Central memory CD4-positive, alpha-beta T cell (primary cell): ENCODE measurements at places on chromosomes 16 and 17.
A peak's percentile ranks its signal among the peaks of the same experiment; 100 is the strongest.

DNA sequence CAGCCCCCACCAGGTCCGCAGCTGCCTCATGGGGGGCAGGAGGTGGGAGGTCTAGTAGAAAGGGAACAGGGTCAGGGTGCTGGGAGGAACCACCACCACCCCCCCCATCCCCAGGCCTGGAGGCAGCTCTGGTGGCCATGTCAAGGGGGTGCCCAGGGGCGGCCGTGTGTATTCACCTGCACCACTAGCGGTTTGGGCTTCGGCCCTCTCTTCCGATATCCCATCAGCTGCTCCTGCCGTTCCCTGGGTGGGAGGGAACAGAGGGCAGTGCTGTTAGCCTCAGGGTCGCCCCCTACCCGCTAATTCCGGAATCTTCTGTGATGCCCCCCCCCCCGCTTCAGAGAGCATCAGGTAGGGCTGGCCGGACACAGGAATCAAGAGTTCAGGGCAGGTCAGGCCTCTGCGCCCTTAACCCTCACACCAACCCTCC is 3.8 kb downstream of the CBX4 start:
- no peak for DNase-seq

- DNase-seq, result no peak
Measured at GRCh38 chr17:20094777-20095176, 85.6 kb downstream of the SPECC1 start.

DNA sequence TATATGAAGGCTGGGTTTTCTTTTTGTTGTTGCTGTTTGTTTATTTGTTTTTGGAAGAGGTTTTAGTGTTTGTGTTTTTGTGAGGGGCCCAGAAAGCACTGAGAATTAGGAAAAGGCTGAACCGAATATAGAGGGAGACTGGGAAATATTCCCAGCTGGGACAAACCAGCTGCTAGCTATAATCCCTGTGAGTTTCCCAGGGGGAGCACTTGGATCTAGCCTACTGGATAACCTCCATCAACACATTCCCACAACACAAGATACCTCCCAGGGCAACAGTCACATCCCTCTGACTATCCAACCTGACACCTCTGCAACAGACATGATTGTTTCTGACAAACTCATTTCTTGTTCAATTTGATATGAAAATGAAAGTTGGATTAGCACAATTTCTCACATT is 16.7 kb downstream of the CDH11 start:
- no peak for DNase-seq

- no peak for DNase-seq
Measured at GRCh38 chr16:25311950-25312349, 54.3 kb upstream of the ZKSCAN2 start.

DNA sequence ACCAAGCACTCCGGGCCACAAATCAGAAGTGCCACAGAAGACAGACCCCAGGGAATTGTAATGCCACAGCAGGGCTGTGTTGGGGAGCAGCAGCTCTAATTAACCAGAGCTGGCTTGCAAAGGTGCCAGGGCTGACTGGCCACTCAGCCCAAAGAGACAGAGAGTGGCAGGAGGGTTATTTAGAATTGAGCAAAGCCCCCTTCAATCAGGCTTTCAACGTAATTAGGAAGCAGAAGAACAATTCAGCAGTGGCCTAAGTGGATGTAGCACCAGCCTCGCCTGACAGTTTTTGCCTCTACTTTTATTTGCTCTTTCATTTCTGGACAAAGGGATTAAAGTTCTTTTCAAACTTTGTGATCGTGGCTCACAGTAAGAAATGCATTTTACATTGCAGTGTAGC is 278.3 kb upstream of the IRX3 start:
- no peak for DNase-seq

- peak; percentile 46 for DNase-seq
Measured at GRCh38 chr16:57533431-57534336, 2.7 kb downstream of the CCDC102A start.

GRCh38 chr17:61233991-61234750 is 165.5 kb upstream of the TBX2 start:
- DNase-seq, result no peak
